ENCODE measurements at places on chromosomes 4 and X.

- no peak for DNase-seq
Observed at GRCh38 chrX:74924449-74925224, 615 bp downstream of the NEXMIF start.

DNA sequence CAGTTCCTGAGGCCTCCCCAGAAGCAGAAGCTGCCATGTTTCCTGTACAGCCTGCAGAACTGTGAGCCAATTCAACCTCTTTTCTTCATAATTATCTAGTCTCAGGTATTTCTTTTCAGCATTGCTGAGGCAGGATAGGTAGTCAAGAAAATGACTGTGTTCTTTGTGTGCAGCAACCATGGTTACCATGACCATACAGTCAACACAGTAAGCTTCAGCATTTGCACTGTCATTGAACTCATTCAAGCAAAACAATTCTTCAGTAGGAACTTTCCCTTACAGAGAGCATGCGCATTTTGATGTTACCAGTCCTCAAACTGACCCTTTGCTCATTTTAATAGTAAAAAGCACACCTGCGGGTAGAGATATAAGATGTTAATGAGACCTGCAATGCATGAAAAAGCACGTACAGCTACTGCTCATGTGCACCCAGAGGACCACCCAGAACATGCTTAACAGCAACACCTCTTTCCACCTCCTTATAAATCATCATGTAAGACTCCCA, 180.8 kb downstream of the PRKX start:
- no peak for DNase-seq

- DNase-seq: no peak
Observed at GRCh38 chr4:18227880-18228279, 206.3 kb upstream of the LCORL start.

GRCh38 chrX:152895724-152896420, 2.0 kb upstream of the ZNF185 start:
- no peak for DNase-seq

GRCh38 chrX:15505101-15505500, 4.5 kb downstream of the BMX start:
- no peak for DNase-seq

GRCh38 chr4:145315811-145316225, 135.4 kb upstream of the OTUD4 start:
- DNase-seq: no peak

DNA sequence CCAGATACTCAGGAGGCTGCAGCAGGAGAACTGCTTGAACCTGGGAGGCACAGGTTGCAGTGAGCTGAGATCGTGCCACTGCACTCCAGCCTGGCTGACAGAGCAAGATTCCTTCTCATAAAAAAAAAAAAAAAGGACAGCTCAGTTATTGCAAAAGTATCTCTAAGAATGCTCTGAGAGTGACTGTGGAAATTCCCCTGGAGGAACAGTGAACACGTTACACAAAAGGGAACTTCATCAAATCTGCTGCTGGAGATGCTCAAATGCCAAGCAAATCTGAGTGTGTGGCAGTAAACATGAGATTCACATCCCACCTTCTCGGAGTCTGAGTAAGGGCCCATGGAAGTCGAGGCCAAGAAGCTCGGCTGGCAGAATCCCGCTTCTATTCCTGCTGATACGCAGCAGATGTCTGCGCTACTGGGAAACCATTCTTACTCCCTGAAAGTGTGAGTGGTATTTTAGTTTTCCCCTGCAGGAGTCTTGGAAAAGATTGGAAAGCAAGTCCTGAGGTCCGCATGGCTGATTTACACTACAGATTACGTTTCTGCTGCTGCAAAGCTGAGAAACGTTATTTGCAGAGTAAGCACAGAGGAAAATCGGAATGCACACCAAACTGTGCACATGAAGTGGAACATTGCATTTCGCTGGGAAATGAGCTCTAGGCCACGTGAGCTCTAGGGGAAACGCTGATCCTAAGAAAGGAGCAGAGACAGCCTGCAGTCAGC, 162.9 kb downstream of the NSUN7 start:
- no peak for DNase-seq

All from NCI-H1417 treated with DMSO at 0.1 percent for 48 hours (cell line).